ENCODE measurements at places on chromosomes 16 and 17.

DNA sequence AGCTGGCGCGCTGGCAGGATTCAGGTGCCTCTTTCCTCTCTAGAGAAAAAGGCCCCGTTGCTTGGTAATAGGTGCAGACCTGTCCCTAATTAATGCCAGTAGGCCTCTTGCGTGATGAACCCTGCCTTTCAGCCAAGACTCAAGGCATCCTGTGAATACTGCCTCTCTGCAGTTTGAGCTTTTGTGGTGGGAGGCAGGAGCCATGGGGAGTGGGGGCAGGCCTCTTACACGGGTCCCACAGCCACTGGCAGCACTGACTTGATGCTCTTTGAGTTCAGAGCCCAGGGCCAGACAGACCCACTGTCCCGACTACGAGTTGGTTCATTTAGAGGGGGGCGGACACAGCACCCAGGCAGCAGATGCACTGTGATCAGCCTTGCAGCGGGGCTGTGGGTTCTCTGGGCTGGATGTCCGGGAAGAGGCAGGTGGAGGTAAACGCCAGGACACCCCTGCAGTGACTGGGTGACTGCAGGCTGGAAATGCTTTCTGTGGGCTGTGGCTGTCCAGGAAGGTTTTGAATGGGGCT is 237.0 kb downstream of the SEC14L1 start:
- no peak for DNase-seq

DNA sequence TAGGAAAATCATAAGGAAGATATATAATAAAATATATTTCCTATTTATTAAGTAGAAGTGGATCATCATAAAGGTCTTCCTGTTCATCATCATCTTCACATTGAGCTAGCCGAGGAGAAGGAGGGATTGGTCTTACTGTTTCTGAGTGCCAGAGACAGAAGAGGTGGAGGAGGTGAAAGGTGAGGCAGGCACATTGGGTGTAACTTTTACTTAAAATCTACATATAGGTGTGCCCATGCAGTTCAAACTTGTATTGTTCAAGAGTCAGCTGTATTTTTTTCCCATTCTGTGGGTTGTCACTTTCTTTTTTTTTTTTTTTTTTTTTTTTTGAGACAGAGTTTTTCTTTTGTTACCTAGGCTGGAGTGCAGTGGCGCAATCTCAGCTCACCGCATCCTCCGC is 34.9 kb downstream of the NSRP1 start:
- no peak for DNase-seq

DNA sequence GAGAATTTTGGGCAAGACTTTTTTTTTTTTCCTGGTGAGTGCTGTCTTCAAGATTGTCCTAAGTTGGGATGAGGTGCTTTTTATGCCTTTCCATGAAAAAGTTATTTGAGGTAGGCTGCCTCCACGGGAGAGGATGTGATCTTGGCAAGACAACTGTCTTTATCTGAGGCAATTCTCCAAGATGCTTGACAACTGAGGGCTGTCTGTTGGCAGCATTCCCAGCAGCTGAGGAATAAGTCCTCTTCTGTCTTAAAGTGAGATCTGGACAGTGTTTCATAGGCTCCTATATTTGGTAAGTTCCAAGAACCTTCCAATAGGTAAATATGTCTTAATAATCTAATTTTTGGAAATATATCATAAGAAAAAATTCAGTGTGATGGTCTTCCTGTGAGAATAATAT is 662.0 kb downstream of the CDH11 start:
- no peak for DNase-seq

GRCh38 chr17:31147507-31148202 is 52.9 kb downstream of the NF1 start:
- no peak for DNase-seq

GRCh38 chr17:80284631-80285030 is 24.0 kb downstream of the RNF213 start:
- DNase-seq, result no peak

DNA sequence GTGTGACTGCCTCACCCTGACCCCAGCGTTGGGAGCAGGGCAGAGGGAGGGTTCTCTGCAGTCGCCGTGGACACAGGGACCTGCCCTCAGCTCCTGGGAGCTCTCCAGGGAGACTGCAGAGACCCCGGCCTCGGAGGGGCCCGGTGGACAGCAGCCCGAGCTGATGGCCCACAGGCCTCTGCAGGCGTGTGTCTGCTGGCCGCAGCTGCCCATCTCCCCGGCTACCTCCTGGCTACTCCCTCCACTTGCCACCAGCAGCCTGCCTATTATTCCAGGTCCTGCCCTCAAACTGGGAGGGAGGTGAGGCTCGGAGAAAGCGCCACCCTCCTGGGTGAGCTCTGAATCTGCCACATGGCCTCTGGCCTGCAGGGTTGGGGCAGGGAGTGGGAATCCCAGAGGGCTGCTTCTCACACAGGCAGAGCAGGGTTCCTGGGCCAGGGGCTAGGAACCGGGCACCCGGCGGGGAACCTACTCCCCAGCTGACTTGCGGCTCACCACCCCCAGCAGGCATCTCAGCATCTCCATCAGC is 7.2 kb downstream of the SLC16A5 start:
- DNase-seq, result no peak

GRCh38 chr17:46984341-46984740 is 5.3 kb upstream of the RPRML start:
- no peak for DNase-seq

- no peak for DNase-seq
These were observed 18.5 kb downstream of the CYTH1 start for GRCh38 chr17:78763561-78763960.

- DNase-seq, result no peak
These were observed 24.1 kb downstream of the C16orf96 start for GRCh38 chr16:4580250-4580649.

GRCh38 chr17:21214777-21215541 is 998 bp upstream of the TMEM11 start:
- no peak for DNase-seq

- DNase-seq, result no peak
These were observed 39.2 kb downstream of the TMEM11 start for GRCh38 chr17:21174713-21175112.

- DNase-seq, result no peak
These were observed 52.2 kb downstream of the TUBD1 start for GRCh38 chr17:59840329-59841090.

- DNase-seq, result no peak
These were observed 14.3 kb upstream of the TMED6 start for GRCh38 chr16:69365901-69366300.

DNA sequence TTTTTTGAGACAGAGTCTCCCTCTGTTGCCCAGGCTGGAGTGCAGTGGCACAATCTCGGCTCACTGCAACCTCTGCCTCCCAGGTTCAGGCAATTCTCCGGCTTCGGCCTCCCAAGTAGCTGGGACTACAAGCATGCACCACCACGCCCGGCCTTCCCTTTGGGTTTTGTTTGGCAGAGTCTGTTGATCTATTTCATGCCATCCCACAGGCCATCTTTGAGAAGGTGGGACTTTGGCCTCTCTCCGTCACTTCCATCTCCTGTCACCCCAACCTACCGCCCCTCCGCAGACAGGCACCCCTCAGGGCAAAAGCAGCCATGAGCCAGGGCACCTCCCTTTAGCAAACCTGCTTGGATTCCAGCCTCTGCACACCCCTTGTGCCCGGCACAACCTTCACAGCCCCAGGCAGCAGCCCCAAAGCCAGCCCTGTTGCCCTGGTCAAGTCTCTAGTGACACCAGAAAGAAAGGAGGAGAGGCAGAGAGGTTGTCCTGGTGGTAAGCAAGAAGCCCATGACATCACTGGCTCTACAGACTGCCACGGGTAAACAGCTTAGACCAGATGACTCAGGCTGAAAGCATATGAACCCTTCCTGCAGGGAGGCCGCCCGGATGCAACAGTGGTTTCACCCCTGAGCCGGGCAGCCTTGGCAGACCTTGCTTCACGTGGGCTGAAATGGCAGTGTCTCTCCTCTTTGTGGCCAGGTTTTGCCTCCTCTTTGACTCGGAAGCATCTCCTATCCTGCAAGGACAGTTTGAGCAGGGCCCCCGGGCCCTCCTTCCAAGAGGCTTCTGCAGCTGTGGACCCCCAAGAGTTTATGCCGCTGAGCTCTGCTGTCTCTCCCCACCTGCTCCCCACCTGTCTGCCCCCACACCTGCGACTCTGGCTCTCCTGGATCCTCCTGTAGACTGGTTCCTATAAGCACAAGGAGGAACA is 8.1 kb upstream of the TIMP2 start:
- DNase-seq, result no peak

DNA sequence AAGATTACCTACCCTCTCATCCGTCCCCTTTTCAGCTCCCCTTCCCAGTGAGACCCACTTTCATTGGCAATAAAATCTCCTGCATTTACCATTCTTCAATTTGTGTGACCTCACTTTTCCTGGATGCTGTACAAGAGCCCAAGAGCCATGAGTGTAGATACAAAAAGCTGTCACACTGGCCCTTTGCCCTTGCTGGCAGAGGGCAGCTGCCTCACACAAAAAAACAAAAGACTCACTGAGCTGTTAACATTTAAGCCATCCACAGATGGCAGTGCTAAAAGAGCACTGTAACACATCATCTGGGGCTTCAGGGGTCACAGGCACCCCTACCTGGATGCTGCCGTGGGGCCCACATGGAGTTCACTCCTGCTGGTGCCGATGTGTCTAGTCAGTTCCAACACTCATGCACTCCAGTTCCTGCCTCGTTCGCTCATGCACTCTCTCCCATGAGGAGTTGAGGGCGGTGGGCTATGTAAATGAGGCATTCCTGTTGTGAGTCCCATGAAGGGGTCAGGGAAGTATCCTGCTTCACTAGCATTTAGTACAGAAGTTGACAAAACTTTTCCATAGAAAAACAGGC is 123.1 kb downstream of the CA10 start:
- no peak for DNase-seq

- DNase-seq, result no peak
These were observed 9.4 kb upstream of the GNA13 start for GRCh38 chr17:65065906-65066305.

GRCh38 chr17:2551928-2552327 is 40.2 kb upstream of the METTL16 start:
- DNase-seq, result no peak

- DNase-seq, result no peak
These were observed 37.1 kb downstream of the PRKCA start for GRCh38 chr17:66339561-66339960.

GRCh38 chr17:70552230-70552981 is 383.1 kb downstream of the KCNJ2 start:
- no peak for DNase-seq

GRCh38 chr16:66265048-66265415 is 101.5 kb upstream of the CDH5 start:
- no peak for DNase-seq

GRCh38 chr17:76672270-76672851 is 28.8 kb upstream of the ST6GALNAC1 start:
- no peak for DNase-seq

- DNase-seq, result no peak
These were observed 27.6 kb upstream of the ST6GALNAC2 start for GRCh38 chr17:76612977-76613851.

DNA sequence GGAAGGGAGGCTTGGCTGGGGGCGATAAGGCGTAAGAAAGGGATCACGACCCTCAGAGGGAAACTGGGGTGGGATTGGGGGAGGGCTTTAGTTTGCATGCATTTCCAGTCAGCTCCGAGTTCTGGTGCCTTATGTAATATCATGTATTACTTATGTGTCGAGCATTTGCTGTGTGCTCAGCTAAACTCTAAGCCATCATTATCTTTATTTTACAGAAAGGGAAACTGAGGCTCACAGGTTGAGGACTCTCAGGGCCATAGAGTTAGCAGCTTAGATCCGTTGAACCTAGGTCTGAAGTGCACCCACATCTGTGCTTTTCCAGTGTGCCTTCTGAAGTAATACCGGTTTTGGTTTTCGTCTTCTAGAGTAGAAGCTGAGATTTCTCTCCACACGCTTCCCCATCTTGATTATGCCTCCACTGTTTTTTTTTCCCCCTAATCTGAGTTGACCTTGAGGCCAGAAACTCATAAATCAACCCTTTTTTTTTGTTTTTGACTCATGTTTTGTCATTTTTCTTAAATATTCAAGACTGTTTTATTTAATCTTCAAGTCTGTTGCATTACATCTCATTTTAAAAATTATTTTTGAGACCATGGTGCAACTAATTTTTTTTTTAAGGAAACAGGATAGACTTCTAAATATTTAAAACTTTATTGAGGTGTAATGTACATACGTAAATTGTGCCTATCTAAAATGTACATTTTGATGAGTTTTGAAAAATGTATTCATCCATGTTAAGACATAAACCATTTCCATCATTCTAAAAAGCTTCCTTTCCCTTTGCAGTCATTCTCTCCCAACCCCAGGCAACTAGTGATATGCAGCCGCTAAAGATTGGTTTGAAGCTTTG is 741 bp downstream of the CYB5B start:
- no peak for DNase-seq

DNA sequence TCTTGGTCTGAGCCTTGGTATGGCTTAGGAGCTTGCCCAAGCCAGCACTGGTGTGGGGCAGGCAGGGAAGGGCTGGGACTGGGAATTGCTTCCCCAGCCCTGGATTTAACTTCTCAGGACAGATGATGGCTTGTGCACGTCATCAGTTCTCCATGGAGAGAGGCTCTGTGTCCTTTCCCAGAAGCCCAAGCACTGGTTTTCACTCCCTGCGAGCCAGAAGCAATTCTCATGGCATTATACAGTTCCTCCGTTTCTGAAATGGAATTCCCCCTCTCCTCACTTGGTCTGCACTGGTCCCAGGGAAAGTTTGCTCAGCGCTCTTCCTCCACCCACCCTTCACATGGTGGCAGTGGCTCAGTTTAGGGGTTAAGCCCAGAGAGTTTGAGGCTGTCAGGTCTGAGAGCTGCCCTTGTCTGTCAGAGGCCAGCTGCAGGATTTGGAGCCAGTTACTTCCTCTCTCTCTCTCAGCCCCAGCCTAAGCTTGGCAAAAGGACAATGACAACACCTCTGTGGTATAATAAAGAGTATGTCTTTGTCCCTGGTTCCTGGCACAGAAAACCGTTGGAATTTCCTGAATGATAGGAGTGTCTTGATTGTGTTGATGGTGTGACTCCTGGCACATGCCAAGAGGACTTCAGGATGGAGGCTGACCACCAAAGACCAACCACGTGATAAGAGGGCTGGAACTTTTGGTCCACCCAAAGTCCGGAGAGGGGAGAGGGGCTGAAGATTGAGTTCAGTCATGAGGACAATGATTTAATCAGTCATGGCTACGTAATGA is 219.6 kb upstream of the TNRC6C start:
- no peak for DNase-seq

DNA sequence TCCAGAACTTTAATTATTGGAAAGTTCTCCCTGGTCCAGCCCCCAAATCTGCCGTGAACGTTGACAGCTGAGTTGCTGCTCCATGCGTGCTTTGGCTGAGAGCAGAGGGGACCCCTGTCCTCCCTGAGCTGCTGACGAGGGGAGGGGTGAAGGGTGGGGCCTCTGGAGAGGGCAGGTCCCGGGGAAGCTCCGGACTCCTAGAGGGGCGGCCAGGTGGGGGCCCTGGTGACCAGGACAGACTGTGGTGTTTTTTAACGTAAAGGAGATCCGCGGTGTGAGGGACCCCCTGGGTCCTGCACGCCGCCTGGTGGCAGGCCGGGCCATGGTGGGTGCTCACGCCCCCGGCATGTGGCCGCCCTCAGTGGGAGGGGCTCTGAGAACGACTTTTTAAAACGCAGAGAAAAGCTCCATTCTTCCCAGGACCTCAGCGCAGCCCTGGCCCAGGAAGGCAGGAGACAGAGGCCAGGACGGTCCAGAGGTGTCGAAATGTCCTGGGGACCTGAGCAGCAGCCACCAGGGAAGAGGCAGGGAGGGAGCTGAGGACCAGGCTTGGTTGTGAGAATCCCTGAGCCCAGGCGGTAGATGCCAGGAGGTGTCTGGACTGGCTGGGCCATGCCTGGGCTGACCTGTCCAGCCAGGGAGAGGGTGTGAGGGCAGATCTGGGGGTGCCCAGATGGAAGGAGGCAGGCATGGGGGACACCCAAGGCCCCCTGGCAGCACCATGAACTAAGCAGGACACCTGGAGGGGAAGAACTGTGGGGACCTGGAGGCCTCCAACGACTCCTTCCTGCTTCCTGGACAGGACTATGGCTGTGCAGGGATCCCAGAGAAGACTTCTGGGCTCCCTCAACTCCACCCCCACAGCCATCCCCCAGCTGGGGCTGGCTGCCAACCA is at the start of gene MC1R:
Gene MC1R, plus strand, starts transcription at position 410 of the 895 bp plus-strand sequence. Its CDS starts 397 bp downstream, at position 807.
- peak; percentile 74 for DNase-seq

All from cardiac septum (tissue), 1 donor.